Thymus (tissue), 14 donors: ENCODE measurements at places on chromosomes 4 and X. TPM values are rescaled to one million over a fixed set of nuclear protein-coding genes. Genes with fewer than 3 reads are reported as not detected.

- DNase-seq: no peak
Measured at GRCh38 chr4:112982680-112983079, 66.8 kb upstream of the ANK2 start.

DNA sequence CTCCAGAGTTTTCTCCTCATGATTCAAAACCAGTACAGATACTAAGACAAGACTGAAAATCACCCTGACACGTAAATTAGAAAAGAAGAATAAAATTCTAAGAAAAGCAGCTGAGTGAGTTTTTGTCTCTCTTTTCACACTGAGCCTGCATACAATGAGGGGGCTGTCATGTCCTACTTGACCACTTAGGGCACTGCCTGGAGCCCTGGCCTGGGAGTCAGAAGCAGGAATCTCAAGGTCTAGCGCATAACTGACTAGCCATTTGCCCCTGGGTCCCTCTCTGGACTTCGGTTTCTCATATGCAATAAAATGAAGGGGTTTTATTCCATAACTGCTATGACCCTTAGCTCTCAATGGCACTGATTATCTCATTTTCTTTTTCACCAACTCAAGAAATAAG is 36.7 kb upstream of the SLC25A4 start:
- DNase-seq: no peak

DNA sequence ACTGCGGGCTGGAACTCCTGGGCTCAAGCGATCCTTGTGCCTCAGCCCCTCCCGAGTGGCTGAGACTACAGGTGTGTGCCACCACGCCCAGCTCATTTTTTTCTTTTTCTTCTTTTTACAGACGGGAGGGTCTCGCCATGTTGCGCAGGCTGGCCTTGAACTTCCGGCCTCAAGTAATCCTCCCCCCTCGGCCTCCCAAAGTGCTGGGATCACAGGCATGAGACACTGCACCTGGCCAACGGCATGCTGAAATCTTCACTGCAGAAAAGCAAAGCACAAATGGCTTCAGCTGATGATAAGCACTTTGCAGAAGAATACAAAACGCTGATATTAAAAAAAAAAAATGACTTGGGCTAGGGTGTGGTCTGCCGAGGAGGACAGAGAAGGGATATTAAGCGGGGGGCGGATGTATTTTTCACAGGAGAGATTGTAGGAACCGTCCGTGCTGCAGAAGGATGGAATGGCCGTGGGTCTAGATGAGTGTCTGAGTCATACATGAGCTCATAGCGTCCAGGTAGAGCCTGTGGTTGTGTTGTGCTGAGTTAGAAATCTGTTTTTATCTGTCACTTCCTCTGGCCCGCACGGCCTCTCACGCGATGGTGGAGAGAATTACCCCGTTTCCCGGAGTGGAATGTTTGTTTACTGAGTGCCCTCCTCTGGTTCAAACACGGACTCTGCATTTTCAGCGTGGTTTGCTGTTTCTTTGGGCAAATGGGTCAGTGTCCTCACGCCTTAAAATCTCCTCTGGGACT is 8.5 kb upstream of the AKAP17A start:
- DNase-seq: no peak

Gene GYG2
- total RNA-seq: 0.38 TPM

Gene ENPEP
- total RNA-seq: 5.6 TPM

Gene CCNG2
- 47.8 TPM for total RNA-seq

Gene GPR82
- 0.61 TPM for total RNA-seq

Gene PDLIM3
- 8.6 TPM for total RNA-seq

Gene SOX3
- 0.05 TPM for total RNA-seq

Gene UNC5C
- 1.8 TPM for total RNA-seq
